PC-9 (cell line): ENCODE measurements at places on chromosomes 1 and 21. TPM values are rescaled to one million over a fixed set of nuclear protein-coding genes. Genes with fewer than 3 reads are reported as not detected.

- peaks cover 97% of the 10 kb centered on the region for H3K4me1 ChIP-seq
- no peaks in the 10 kb centered on the region for H3K36me3 ChIP-seq
- H3K4me3 ChIP-seq = peak overlapping the region; percentile 38; the same call in 1 of the 2 replicates
- peak overlapping the region; percentile 99 for H3K27ac ChIP-seq
Observed at GRCh38 chr1:234960722-234961455, 167.7 kb downstream of the TOMM20 start.

- peak; percentile 100 for DNase-seq
- peaks cover 48% of the 10 kb centered on the region for H3K4me1 ChIP-seq
- peaks cover 19% of the 10 kb centered on the region for H3K36me3 ChIP-seq
- H3K4me3 ChIP-seq = peak within 1 kb of the TSS; percentile 87
Observed at GRCh38 chr1:154974102-154974807, at the start of gene CKS1B. CKS1B (plus strand) TSS chr1:154974681; CDS start chr1:154974746, 65 bp downstream.

- H3K4me1 ChIP-seq = no peaks in the 10 kb centered on the region
- no peak for DNase-seq
- no peak overlapping the region for H3K27ac ChIP-seq
- no peak overlapping the region for H3K4me3 ChIP-seq
- no peaks in the 10 kb centered on the region for H3K27me3 ChIP-seq
Observed at GRCh38 chr1:38898653-38899230, 17.4 kb upstream of the GJA9 start.

The KIF14 gene
- total RNA-seq = 22.8 and 30.0 TPM in 2 replicates

DNA sequence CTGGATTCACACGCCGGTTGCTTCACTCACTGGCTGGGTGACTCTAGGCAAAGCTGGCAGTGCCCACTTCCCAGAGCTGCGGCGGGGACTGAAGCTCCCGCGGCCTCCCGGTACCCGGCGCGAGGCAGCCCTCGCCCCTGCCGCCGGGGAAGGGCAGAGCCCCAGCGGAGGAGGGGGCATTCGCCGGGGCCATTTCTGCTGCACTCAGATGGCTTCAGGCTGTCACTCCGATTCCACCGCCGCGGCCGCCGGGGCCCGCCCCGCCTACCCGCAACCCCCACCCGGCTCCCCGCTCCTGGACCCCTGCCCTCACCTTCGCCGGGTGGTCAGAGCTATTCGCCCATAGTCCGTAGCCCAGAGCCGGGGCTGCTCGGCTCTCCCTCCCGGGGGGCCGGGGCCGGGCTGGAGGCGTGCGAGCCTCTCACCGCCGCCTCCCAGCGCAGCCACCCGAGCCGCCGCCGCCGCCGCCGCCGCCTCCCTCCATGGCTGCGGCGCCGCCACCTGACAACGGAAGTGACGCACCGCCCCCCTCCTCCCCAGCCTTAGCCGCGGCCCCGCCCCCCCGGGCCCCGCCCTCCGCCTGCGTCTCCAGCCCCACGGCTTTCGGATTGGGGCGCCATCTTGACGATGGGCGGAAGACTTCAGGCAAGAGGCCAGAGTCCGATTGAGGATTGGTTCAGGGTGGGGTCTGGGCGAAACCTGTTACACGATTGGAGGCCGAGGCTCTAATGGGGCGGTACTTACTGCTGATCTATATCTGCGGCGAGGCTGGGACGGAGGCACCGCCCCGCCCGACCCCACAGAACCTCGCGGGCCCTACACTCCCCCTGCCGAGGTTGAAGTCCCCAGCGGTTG, at the start of gene STK40:
Gene STK40 (minus strand): TSS at position 515 of the 855 bp plus-strand sequence. CDS start 24,592 bp downstream, outside the sequence.
- peak within 1 kb of the TSS; percentile 98 for H3K4me3 ChIP-seq
- H3K36me3 ChIP-seq = 0 out of 2 replicates have a peak, but pooled peaks cover 7% of the 10 kb centered on the region
- peak within 1 kb of the TSS; percentile 99 for H3K27ac ChIP-seq
- peaks cover 33% of the 10 kb centered on the region for H3K4me1 ChIP-seq
- no peaks in the 10 kb centered on the region for H3K27me3 ChIP-seq

The NR5A2 gene
- total RNA-seq = 1.8 and 2.1 TPM in 2 replicates

The FCGR3A gene
- not detected in 2 replicates for total RNA-seq

DNA sequence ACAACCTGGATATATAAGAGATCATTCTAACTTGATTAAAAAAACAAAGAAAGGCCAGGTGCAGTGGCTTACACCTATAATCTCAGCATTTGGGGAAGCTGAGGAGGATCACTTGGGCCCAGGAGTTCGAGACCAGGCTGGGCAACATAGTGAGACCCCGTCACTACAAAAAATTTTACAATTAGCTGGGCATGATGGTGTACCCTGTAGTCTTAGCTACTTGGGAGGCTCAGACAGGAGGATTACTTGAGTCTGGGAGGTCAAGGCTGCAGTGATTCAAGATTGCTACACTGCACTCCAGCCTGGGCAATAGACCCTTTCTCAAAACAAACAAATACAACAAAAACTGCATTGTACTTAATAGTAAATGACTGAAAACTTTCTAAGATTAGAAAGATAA, 169.3 kb downstream of the SLC45A1 start:
- no peaks in the 10 kb centered on the region for H3K27me3 ChIP-seq
- H3K27ac ChIP-seq = no peak overlapping the region
- no peaks in the 10 kb centered on the region; the same call in 1 of the 2 replicates for H3K4me1 ChIP-seq
- 0 out of 2 replicates have a peak, but pooled peaks cover 3% of the 10 kb centered on the region for H3K36me3 ChIP-seq
- no peak overlapping the region for H3K4me3 ChIP-seq

DNA sequence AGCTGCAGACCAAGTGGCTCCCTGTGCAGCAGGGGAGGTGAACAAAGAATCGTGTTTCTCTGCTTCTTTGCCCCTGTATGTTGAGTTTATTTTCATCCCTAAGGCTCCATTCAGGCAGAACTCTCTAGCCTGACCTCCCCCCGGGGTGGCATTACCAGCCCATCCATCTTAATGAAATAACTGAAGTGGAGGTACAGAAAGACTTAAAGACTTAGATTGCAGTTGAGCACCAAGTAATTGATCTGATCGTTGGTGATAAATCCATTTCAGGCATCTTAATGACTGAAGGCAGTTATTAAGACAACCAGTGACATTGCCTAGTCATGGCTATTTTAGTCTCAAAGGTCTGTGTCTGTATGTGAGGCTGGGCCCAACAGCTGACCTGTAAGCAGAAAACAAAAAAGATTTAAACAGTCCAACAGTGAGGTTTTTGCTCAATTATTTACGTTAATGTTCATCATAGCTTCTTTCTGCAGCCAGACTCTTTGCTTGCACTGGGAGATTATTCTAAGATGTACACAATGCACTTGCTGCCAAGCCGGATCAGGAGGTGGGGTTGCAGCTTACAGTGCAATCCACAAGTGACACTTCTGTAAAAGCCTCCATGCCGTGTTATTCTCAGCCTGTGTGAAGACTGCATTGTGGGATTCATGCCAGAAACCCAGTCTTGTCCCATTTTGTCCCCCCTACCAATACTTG, 363.0 kb upstream of the DUSP10 start:
- no peaks in the 10 kb centered on the region for H3K36me3 ChIP-seq
- no peak for DNase-seq
- peaks cover 6% of the 10 kb centered on the region; the same call in 1 of the 2 replicates for H3K4me1 ChIP-seq

The GNL2 gene
- 51.3 and 51.9 TPM in 2 replicates for total RNA-seq

The NEK2 gene
- total RNA-seq = 56.0 and 60.5 TPM in 2 replicates

The PGLYRP4 gene
- not detected in 2 replicates for total RNA-seq

DNA sequence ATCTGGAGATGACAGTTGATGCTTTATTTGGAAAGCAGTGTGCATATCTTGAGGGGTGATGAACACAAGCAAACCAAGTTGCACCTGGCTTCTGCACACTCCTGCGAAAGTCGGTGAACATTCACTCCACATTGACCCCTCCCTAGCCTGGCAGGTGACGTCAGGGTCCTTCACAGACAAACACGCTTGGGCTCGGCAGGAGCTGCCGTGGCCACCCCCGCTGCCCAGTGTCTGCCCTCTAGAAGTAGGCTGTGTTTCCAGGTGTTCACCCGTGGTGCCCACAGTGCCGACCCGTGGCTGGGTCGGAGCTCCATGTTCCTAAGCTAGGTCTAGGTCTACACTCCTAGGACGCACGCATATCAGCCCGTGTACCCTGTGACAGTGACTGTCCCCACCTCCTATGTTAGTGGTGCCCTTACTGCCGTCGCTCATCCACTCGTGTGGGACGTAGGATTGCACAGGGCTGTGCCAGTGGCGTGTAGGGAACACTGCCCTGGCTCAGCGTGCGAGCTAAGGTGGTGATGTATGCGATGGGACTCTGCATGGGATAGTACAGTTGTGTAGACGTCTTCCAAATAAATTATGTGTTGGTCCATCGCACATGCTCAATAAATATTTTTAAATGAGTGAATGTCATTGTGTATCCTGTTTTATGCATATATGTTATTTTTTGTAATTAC, 29.0 kb downstream of the PRMT2 start:
- H3K4me1 ChIP-seq = no peaks in the 10 kb centered on the region
- H3K27ac ChIP-seq = no peak overlapping the region
- no peak overlapping the region for H3K4me3 ChIP-seq
- no peaks in the 10 kb centered on the region for H3K36me3 ChIP-seq

The ZNF648 gene
- not detected in 2 replicates for total RNA-seq

- H3K4me1 ChIP-seq = no peaks in the 10 kb centered on the region
- H3K27ac ChIP-seq = no peak overlapping the region
- no peak for DNase-seq
- no peak overlapping the region for H3K4me3 ChIP-seq
Observed at GRCh38 chr21:44374601-44375280, 21.3 kb downstream of the TRPM2 start.

The ETV3L gene
- not detected in 2 replicates for total RNA-seq

GRCh38 chr1:171298696-171299095, 15.3 kb upstream of the FMO4 start:
- no peak overlapping the region for H3K27ac ChIP-seq

- no peaks in the 10 kb centered on the region for H3K36me3 ChIP-seq
- H3K27ac ChIP-seq = no peak overlapping the region
- H3K27me3 ChIP-seq = no peaks in the 10 kb centered on the region
- no peak overlapping the region for H3K4me3 ChIP-seq
- H3K4me1 ChIP-seq = no peaks in the 10 kb centered on the region
Observed at GRCh38 chr1:203272633-203273205, 32.6 kb upstream of the BTG2 start.

The LMOD1 gene
- 0.53 and 0.74 TPM in 2 replicates for total RNA-seq

The HCRTR1 gene
- not detected in 2 replicates for total RNA-seq

DNA sequence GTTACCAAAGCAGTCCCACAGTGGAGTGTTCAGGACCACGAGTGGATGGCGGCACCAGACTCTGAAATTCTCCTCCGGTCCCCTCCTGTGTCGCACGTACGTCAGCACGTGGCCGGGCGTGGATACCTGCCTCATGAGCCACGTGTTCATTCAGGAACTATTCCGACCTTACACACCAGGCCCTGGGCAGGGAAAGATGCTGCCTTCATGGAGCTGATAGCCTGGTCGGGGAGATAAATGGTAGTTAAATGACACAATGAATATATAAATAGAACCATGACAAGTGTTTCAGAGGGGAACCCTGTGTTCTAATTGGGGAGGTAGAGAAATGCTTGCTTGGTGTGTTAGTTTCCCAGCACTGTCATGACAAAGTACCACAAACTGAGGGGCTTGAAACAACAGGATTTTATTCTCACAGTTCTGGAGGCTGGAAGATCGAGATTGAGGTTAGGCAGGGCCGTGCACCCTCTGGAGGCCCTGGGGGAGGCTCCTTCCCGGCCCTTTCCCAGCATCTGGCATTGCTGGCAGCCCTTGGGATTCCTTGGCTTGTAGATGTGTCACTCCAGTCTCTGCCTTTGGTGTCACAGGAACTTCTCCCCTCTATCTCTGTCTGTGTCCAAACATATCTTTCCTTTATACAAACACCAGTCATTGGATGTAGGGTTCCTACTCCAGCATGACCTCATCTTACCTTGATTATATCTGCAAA, 28.9 kb upstream of the GPR137B start:
- no peaks in the 10 kb centered on the region for H3K36me3 ChIP-seq
- DNase-seq = no peak
- H3K4me1 ChIP-seq = 0 out of 2 replicates have a peak, but pooled peaks cover 4% of the 10 kb centered on the region
- H3K27ac ChIP-seq = no peak overlapping the region

DNA sequence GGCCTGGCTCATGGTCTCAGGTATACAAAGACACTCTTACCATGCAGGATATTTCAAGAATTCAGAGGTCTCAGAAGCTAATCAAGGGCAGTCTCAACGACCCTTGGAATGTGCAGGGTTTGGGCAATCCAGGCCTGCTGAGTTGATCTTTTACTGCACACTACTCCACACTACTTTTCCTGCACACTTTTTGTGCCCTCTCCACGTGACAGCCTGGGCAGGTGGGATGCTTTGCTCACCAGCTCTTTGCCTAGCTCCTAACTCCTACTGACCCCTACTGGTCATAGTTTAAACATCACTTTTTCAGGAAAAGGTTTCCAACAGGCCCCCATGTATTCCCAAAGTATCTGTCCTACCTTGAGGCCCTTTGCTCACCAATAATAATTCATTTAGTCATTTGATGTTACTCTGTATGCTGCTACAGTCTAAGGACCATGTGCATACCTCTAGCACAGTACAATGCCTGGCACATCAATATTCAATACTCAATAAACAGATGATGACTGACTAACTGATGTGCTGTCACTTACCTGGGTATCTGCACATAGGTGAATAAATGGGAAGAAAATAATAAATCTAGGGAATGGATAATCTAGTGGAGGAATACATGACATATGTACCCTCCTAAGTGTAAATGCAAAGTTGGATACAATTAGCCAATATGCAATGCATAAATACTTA, 9.6 kb downstream of the DUSP23 start:
- no peak overlapping the region for H3K27ac ChIP-seq
- no peaks in the 10 kb centered on the region for H3K36me3 ChIP-seq
- no peak for DNase-seq
- no peak overlapping the region for H3K4me3 ChIP-seq
- H3K27me3 ChIP-seq = peaks cover 9% of the 10 kb centered on the region; the same call in 1 of the 2 replicates

DNA sequence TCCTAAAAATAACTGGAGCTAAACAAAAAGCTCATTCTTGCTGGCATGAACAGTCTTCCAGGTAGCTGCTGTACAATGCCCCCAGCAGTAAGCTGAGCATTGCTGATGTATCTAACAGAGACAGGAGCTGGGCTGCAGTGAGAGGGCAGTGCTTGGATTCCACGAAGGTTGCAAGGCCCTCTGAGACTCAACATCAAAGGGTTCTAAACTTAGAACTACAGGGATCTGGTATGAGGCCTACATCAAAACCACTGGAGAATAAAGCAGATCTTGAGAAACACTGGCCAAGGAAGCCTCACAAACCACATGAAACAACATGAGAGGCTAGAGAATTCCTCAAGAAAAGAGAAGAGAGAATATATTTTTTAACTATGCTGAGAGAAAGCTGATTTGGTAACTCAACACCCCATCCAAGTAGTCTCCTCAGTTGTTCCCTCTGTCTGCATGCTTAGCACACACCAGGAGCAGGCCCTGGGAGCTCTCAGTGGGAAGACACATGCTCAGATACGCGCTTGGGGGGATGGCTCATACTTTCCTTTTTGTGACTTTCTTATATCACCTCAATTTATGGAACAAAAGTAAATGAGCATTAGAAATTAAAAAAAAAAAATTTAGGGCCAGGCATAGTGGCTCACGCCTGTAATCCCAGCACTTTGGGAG, 27.7 kb downstream of the DSTYK start:
- H3K4me1 ChIP-seq = peaks cover 8% of the 10 kb centered on the region; the same call in 1 of the 2 replicates
- no peaks in the 10 kb centered on the region for H3K27me3 ChIP-seq
- H3K36me3 ChIP-seq = no peaks in the 10 kb centered on the region
